Kidney epithelial cell (primary cell): ENCODE measurements at places on chromosomes 12 and 14. TPM values are rescaled to one million over a fixed set of nuclear protein-coding genes. Genes with fewer than 3 reads are reported as not detected.

The PPP1R36 gene
- total RNA-seq = 0.75 and 1.2 TPM in 2 replicates

The RALGAPA1 gene
- total RNA-seq = 31.1 and 44.4 TPM in 2 replicates

The RNASE3 gene
- total RNA-seq = not detected in 2 replicates

DNA sequence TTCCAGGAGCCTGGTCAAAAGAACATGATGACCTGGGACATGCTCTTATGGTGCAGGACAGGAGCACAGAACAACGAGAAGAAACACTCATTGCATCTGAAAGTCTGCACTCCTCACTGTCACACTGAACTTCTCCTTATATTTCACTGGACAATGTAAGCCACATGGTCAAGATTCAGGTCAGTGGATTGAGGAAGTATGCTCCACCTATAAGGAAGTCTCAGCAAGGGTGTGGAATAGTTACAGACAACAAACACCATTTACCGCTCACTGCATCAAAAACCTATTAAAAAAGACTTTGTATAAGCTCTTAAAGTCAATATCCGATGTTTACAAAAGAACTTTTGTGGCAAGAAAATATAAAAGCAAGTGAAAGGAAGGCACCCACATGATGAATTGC lies 153.1 kb upstream of the FOXG1 start:
- DNase-seq = no peak

DNA sequence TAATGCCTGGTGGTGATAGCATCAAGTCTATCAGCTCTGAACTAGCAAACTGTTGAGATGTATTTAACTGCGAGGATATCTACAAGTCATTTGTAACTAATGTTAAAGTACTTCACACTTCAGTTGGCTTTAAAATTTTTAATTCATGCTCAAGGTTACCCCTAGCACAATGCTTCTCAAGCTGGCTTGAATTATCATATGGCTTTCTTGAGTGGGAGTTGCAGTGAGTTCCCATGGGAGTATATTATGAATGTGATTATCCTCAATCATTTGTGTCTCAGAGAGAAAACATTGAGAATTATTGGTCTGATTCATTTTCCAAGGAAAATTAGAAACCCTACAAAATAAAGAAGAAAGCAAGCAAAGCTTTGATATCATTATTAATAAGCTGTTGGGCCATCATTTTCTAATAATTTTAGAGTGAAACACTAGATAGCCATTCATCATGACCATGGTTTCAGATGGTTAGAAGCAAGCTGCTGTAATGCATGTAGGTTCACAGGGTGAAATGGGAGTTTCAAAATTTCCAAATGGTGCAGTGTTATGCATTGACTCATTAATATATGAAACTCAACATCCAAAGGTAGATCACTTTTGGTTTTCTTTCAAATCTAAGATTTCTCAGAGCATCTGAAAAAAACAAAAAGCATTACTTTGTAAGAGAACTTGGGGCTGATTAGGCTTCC lies 11.8 kb upstream of the KRAS start:
- no peak for DNase-seq
